ENCODE measurements at places on chromosomes 2 and 18. TPM values are rescaled to one million over a fixed set of nuclear protein-coding genes. Genes with fewer than 3 reads are reported as not detected.

Gene TCF23
- total RNA-seq, result not detected

Gene LRRC30
- total RNA-seq, result not detected

GRCh38 chr2:56199492-56199891 is 15.7 kb downstream of the CCDC85A start:
- DNase-seq, result peak; percentile 89

DNA sequence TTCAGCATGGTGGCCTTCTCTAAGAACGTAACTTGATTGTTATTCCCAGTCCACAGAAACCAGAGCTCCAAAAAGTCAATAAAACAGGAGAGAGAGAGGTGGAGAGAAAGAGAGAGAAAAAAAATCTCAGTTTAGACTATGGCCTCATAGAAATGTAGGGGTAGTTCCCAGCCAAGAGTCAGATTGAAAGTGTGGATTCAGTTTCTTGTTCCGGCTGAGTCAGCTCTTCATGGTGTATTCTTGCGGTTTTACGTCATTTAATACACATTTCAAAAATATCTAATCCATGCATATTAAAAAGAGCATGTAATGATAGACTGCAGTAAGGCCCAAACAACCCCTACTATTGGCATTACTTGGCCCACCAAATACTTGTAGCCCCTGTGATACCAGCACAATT is 303.9 kb downstream of the ETAA1 start:
- no peak for DNase-seq

Gene LCT
- total RNA-seq, result not detected

- DNase-seq, result no peak
These were observed 112.4 kb downstream of the CYRIA start for GRCh38 chr2:16553226-16553625.

DNA sequence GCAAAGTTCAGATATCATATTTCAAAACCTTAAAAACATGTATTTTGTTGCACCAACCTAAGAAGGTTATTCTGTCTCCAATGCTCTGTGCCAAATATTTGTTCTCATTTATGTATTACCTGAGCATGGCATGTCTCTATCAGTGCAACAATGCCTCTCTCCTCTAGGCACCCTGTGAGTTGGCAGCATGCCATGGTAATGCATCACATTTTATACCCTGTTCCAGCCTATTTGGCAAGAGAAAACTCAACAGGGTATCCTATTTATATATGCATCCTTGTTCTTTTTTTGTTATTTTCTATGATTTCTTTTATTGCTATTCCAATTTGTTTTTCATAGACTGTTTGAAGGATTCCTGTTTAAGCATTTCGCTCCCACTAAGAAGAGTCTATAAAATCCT is 126.3 kb upstream of the NRXN1 start:
- DNase-seq, result no peak

DNA sequence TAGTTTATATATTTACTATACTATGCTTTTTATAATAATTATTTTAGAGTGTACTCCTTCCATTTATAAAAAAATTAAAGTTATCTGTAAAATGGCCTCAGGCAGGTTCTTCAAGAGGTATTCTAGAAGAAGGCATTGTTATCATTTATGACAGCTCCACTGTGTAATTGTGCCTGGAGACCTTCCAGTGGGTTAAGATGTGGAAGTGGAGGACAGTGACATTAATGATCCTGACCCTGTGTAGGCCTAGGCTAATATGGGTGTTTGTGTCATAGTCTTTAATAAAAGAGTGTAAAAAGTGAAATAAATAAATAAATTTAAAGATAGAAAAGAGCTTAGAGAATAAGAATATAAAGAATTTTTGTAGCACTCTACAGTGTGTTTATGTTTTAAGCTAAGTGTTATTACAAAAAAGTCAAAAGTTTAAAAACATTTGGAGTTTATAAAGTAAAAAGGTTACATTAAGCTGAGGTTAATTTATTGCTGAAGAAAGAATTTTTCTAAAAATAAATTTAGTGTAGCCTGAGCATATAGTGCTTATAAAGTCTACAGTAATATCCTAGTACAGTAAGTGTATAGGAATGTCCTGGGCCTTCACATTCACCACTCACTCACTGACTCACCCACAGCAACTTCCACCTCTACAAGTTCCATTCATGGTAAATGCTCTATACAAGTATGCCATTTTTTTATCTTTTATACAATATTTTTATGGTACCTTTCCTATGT is 190.0 kb upstream of the SESTD1 start:
- DNase-seq, result peak; percentile 92

GRCh38 chr18:48539406-48540250 is 797 bp downstream of the CTIF start:
- DNase-seq, result peak; percentile 43

GRCh38 chr18:24560511-24560981 is 100.1 kb downstream of the HRH4 start:
- DNase-seq, result no peak

- no peak for DNase-seq
These were observed 118.0 kb downstream of the KCNE4 start for GRCh38 chr2:223169830-223170605.

Gene IL1A
- not detected for total RNA-seq

DNA sequence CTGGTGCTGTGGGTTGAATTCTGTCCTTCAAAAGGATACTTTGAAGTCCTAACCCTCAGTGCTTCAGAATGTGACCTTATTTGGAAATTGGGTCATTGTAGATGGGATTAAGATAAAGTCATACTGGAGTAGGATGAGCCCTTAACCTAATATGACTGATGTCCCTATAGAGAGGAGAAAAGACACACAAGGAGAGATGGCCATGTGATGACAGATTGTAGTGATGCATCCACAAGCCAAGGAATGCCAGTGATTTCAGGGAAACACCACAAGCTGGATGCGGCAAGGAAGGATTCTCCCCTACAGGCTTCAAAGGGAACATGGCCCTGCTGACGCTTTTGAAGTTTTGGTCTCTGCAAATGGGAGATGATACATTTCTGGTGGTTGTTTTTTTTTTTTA is 24.7 kb upstream of the CCBE1 start:
- DNase-seq, result no peak

DNA sequence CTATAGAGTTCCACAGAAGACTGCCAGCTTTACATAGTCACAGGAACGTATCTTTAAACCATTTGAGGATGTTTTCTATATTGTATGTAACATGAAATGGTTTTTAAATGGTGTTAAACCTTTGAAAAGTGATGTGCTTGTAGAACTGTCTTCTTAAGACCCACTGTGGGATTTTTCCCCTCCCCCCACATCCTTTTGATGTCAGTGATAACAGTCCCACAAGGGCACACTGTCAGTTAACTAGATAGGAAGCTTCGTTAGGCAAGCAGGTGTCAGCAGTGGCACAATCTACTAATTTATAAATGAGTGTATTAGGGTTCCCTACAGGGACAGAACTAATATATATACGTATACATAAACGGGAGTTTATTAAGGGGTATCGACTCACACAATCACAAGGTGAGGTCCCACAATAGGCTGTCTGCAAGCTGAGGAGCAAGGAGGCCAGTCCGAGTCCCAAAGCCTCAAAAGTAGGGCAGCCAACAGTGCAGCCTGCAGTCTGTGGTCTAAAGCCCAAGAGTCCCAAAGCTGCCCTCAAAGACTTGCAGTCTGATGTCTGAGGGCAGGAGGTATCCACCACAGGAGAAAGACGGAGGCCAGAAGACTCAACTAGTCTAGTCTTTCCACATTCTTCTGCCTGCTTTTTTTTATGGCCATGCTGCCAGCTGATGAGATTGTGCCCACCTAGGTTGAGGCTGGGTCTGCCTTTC is 23.8 kb upstream of the HNRNPLL start:
- no peak for DNase-seq

DNA sequence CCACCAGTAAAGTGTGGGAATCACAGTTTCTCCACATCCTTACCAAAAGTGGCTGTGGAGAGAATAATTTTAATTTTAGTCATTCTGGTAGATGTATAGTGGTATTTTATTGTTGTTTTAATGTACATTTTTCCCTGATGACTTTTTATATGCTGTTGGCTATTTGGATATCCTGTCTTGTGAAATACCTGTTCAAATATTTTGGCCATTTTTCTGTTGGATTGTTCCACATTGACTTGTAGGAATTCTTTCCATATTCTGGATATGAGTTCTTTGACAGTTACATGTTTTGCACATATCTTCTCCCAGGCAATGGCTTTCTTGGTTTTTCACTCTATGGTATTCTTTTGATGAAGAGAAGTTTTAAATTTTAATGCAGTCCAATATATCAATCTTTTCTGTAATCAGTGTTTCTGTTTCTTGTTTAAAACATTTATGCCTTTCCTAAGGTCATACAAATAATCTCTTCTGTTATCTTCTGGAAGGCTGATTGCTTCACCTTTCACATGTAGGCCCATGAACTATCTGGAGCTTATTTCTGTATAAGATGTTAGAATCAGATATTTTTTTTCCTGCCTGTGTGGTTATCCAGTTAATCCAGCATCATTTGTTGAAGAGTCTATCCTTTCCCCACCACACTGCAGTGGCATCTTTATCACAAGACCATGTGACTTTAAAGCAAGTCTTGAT is 19.0 kb downstream of the AFTPH start:
- DNase-seq, result peak; percentile 34

- DNase-seq, result peak; percentile 23
These were observed 37.3 kb upstream of the BMP10 start for GRCh38 chr2:68908392-68908970.

Gene DNAJB2
- total RNA-seq, result 42.3 TPM

DNA sequence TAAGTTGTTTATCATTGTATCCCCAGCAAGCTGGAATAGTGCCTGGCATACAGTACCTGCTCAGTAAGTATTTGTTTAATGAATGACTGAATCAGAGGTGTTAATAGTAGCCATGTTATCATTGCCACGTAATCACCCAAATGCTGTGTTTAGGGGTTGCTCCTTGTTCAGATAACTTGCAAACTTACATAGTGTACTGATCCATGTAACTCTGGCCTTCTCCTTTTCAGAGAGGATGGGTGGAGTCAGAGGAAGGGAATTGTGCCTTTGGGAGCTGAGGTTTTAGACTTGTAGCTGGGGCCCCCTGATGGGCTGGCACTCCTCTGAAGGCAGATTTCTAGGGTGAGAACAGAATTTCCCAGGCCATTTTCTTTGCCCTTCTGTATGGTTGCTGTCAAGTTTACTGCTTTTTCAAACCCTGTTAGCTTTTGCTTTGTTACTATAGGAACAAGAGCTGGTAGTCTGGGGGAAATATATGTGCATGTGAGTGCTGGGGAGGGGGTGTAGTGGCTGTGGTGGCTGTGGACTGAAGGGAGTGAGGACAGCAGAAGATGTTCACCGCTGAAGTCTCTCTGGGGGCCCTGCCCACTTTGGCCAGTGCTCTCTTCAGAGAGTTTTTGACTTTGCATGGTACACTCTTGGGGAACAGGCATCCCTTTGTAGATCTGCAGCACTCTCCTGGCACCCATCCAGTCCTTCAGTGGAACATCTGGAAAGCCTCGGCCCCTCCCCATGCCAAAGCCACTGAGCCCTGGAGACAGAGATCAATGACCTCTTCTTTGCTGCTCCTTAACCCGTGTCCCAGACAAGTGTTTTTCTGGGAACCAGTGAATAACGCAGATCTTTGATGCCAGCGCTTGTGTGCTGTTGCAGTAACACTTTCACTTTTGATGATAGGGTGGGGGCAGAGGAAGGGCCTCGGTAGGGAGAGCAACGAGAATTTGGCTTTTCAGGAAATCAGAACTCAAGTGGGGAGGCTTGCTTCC is 209.0 kb downstream of the PRKCE start:
- peak; percentile 18 for DNase-seq

Gene CACNB4
- 0.04 TPM for total RNA-seq

DNA sequence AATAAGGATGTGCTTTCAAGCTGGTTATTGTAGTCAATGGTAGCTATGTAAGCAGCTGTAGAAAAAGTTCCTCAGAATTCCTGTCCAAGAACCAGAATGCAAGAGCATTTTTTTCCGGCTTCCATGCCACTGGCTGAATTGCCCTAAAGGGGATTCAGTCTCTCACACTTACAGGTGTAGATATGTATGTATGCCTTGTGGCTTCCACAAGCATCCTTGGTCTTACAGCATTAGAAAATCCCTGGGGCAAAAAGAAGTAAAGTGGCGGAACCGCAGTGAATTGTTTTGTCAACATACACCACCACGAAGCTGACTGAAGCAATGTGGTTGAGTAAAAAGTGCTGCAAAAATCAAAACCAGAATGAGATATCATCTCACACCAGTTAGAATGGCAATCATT is 54.6 kb downstream of the FANCL start:
- no peak for DNase-seq

- DNase-seq, result no peak
These were observed 105.2 kb downstream of the CCDC85A start for GRCh38 chr2:56288838-56289580.

DNA sequence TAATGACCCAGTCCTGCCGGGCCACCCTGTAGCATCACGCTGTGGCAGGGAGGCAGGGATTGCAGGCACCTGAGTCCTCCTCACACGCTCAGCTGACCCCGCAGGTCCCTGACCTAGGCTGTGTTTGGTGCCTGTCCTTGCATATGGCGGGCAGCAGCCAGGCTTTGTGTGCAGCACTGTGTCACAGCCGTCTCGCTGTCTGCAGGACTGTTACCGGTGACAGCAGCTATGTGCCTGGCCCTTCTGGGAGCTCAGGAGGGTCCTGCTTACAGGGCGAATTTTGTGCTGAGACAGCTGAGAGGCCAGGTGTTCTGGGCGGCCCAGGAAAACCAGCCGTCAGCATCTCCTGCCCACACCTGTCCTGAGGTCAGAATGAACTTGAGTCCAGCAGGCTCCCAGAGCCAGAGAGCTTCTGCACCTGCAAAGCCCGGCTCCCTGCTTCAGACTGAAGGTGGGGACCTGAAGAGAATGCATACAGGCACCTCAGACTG is 10.4 kb upstream of the ARID5A start:
- DNase-seq, result no peak

DNA sequence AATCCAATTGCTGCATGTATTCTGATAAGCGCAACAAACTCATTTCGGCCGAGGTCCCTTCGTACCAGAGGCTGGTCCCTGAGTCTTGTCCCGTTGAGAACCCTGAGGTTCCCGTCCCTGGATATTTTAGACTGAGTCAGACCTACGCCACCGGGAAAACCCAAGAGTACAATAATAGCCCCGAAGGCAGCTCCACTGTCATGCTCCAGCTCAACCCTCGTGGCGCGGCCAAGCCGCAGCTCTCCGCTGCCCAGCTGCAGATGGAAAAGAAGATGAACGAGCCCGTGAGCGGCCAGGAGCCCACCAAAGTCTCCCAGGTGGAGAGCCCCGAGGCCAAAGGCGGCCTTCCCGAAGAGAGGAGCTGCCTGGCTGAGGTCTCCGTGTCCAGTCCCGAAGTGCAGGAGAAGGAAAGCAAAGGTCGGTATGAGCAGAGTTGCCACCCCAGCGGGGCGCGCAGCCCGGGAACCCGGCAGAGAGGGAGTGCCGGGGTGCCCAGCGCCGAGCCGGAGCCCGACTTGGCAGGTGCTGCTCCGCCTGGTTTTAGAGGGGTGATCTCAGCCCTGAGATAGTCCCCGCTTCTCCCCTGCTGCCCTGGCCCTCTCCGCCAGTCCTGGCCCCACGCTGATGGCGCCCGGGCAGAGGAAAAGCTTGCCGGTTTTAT is 714 bp downstream of the HOXD10 start:
- DNase-seq, result no peak

- DNase-seq, result no peak
These were observed 161.6 kb upstream of the CAPN13 start for GRCh38 chr2:30968660-30969397.

GRCh38 chr2:196165016-196165415 is 6.4 kb downstream of the STK17B start:
- no peak for DNase-seq

Gene ELOA2
- not detected for total RNA-seq

- no peak for DNase-seq
These were observed 58.7 kb downstream of the CD226 start for GRCh38 chr18:69889009-69889408.

Measured in HFFc6 (cell line).